ENCODE measurements at places on chromosomes 13 and 19.

- no peak for DNase-seq
These were observed 6.0 kb upstream of the DLL3 start for GRCh38 chr19:39492788-39493187.

DNA sequence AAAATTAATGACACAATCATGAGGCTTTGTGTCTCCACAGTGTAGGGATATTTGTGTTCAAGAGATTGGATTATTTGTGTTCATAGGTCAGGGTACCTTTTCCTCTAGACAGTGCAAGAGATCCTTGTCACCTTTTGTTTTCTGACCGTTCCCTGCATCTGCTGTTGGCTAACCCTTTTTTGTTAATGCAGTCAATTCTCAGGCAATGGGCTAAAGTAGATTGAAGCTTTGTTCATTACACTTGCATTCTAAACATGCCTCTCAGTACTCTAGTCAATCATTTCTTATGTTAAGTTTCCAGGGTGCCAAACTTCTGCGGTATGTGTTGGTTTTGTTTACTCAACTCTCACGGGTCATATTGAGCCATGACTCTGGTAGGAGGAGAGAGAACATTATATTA is 1.8 kb upstream of the MED4 start:
- no peak for DNase-seq

- DNase-seq = no peak
These were observed 1.0 kb upstream of the ZNF529 start for GRCh38 chr19:36573895-36574720.

- no peak for DNase-seq
These were observed 25.7 kb downstream of the DIAPH3 start for GRCh38 chr13:60137911-60138560.

DNA sequence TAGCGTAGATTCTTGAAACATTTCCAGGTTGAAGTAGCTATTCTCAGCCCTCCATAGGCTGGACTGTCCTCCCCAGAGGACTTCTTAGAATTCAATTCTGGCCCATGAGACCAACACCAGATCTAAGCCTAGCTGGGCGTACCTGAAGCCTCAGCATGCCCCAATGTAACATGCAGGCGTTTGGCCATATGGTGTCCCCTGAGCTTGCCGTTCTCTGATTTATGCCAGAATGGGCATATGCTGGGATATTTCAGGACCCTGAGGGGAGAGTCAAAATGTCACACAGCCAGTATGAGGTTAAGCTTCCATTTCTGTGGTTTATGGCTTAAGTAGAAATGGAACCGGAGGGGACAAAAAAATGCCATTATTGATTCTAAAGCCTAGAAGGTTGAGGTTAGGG is 317.7 kb upstream of the OBI1 start:
- no peak for DNase-seq

DNA sequence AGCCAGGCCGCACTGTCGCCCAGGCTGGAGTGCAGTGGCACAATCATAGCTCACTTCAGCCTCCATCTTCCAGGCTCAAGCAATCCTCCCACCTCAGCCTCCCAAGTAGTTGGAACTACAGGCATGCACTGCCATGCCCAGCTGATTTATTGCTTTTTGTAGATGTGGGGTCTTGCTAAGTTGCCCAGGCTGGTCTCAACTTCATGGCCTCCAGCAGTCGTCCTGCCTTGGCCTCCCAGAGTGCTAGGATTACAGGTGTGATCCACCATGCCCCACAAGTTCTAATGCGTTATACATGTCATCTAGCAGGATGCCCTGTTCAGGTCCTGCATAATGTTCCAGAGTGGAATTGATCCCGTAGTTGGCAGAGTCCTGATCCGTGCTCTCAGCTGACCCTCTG is 4.6 kb downstream of the C19orf53 start:
- no peak for DNase-seq

- DNase-seq = no peak
These were observed 9.7 kb upstream of the SPACA4 start for GRCh38 chr19:48596679-48597465.

DNA sequence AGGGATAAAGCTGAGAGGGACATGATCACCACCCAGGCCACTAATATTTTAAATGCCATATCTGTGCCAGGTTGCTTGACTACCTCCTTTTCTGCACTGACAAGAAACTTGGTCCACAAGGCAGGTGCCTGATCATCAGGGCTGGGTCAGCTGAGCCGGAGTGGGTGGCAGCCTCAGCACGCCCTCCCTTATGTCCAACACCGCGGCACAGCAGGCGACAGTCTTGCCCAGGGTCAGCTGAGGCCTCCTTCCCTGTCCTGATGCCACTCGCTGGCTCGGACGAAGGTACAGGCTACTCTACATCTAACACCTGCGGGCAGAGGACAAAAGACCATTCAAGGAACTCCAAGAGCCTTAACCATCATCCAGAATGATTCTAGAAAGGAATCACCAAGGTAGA is 16.9 kb downstream of the ZC3H4 start:
- no peak for DNase-seq

DNA sequence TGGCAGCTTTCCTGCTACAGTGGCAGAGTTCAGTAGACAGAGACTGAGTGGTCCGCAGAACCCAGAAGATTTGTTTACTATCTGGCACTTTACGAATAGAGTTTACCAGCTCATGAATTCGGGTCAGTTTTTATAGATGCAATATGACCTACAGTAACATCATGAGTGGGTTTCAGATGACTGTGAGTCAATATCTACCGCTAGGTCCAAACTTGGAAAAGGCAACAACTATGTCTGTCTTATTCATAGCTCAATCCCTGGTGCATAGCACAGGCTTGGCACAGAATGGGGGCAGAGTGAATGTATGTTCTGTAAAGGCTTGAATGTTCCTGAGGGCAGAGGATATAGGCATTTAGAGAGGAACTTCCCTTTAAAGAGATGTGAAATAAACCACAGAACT is 65.2 kb downstream of the RAP2A start:
- no peak for DNase-seq

GRCh38 chr19:2051773-2052704 is 995 bp upstream of the MKNK2 start:
- DNase-seq = no peak

DNA sequence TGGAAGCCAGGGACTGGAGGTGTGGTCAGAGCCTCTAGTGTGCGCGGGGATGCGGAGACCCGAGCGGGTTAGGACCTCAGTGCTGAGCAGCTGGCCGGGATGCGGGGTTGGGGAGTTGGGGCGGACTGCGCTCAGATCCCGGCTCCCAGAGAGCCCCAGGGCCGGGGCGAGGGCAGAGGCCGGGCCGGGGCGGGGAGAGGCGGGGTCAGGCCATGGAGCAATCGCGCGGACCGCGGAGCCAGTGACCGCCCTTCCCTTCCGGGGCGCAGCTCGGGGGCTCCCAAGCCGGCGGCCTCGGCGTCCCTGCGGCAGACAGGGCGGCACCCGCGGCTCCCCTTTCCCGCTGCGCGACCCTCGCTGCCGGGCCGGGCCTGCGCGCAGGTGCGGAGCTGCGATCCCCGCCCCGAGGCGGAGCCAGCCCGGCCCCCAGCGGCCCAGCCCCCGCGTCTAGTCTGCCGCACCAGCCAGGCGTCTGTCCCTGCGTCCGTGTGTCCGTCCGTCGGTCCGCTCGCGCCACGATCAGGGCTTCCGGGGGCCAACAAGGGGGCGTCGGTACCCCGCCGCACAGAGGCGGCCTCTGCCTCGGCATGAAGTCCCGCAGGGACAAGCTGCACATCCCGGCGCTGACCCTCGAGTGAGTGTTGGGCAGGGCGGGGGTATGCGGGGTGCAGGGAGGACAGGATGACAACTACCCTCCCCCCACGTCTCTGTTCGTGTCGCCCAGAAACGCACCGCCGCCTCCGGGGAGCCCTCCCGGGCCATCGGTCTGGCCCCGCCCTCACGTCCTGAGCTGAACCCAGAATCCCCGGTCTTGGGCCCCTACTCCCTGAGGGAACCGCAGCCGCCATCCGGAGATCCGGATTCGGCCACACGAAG is 12.4 kb downstream of the MAST3 start:
- DNase-seq = no peak

DNA sequence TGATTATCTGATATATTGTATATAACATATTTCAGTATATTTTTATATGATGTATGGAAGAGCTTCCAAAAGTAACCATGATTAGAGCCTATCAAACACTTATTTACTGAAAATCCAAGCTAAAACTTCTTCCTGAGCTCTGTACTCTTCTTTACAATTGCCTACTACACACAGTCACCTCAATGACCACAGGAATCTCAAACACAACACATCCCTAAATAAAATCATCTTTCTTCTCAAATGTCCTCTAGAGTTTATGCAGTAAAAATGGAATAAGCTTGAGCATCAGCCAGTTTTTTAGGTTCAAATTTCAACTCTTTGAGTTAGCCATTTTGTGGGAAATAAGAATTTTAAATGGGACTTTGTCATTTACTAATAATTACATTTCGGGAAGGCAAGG is 102.6 kb upstream of the FNDC3A start:
- no peak for DNase-seq

DNA sequence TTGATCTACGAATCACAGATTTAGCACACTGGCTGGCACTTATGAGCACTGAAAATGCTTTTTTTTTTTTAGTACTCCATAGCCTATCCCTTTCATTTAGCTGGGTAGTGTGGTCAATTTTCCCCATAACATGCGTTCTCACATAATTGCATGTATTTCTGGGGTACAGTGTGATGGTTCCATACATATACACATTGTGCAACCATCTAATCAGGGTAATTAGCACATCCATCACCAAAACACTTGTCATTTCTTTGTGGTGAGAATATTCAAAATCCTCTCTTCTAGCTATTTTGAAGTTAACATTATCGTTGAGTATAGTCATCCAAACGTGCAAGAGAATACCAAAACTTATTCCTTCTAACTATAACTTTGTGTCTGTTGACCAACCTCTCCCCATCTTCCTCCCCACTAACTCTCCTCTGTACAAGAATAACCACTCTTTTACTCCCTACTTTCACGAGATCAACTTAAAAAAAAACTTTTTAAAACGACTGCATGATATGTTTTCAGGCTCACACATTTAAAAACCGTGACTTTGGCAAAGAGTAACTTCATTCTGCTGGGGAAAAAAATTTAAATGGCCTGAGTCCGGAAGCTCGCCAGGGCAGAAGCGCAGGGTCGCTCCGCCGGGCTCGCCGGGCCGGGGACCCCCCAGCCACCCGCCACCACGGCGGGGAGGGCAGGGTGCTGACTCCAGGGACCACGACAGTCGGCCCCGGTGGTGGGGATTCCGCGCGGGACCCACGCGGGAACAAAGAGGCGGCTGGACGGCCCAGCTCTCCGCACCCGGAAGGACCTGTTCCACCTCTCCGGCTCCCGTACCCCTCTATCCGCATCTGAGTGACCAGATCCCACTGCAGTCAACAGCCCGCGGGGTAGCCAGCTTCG is 868 bp upstream of the UBAC2 start:
- DNase-seq = no peak

DNA sequence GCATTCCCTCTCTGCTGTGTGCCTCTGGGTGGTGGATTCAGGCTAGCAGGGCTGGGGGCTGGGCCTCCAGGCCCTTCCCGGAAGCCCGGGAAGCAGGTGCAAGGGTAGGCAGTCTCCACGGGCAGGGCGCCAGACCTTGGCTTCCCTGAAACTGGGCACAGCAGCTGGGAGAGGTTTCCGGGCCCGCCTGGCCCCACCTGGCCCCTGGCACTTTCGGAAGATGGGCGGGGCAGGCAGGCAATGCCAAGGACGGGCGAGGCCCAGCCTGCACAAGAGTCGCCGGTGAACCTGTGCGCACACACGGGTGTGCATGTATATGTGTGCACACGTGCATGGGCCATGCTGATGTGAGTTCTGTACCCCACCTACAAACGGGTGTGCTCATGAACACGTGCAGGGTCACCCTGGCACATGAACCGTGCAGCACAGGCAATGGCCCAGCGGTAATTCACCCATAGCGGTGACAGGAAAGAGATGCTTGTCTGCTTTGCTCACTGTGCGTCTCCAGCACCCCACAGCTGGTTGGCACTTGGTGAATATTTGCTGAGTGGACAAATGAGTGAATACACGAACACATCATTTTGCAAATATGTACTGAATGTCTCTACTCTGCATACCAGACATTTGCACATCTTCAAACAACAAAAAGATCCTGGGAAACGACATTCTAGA is 15.3 kb downstream of the GADD45B start:
- peak; percentile 92 for DNase-seq

DNA sequence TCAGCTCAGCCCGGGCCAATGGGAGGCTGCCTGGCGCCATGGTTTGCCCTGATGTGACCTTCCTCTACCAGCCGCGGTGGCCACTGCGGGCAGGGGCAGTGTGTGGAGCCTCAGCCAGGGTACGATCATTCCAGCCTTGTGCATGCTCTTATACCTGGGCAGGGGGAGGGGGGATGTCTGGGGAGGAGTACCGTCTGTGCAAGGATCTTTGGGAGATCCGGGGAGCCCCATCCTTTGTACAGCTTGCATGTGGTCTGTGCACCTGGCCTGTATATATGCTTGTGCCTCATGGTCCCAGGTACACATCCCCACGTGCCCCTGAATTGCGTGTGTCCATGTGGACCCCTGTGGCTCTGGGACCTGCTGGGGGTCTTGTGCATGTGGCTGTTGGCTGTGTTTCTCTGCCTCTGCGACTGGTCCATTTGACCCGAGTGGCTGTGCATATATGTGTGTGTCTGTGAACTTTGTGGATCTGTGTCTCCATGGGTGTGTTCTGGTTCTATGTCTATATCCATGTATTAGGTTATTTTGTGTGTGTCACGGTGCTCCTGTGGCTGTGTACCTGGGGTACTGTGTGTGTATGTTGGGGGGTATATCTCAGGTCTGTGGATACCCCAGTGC is 12.8 kb upstream of the NANOS3 start:
- DNase-seq = no peak

DNA sequence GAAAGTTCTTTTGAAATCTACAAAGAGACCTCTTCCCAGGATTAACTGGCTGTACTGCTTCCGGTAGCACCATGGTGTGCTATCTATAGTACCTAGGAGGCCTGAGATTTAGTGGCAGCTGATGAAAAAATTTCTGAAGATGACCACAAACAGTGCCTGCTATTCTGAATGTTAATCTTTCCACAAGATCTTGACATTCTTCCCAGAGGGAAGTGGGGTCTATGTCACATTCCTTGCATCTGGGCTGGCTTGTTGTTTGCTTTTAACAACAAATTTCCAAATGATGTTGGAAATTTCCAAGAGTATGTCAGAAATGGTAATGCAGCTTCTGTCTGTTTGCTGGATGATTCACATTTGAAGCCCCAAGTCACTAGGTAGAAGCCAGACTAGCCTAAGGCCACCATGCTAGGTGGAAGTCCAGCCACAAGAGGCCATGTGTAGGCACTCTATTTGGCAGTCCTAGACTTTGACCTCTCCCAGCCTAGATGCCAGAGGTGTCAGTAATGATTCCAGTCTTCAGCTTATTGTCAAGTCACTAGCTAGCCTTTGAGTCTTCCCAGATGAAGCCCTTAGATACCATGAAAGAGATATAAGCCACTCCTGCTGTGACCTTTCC is 22.1 kb downstream of the SPART start:
- DNase-seq = no peak

- DNase-seq = no peak
These were observed 16.5 kb upstream of the C13orf46 start for GRCh38 chr13:113990321-113990837.

Data from NCI-H2081 (cell line).